Stimulated activated CD4-positive, alpha-beta T cell treated with anti-CD3 and anti-CD28 coated beads, Interleukin-12 subunit alpha, Interleukin-12 subunit beta, amount 100 ng/mL, for 24 hours (primary cell): ENCODE measurements at places on chromosomes 16 and 17.

GRCh38 chr16:76222087-76222486 lies 55.1 kb upstream of the CNTNAP4 start:
- DNase-seq: no peak

GRCh38 chr17:40454613-40454995 lies 11.4 kb downstream of the IGFBP4 start:
- DNase-seq: no peak

DNA sequence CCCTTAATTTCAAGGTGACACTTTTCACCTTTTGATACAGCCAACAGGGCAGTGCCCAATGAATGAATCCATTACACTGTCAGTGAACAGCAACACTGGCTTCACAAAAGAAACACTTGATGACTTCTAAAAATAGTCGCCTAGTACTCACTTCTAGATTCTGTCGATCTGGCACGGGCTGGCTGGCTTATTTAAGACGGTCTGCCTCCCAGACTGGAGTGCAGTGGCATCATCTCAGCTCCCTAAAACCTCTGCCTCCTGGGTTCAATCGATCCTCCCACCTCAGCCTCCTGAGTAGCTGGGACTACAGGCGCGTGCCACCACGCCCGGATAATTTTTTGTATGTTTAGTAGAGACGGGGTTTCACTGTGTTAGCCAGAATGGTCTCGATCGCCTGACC lies 1.9 kb downstream of the NDUFAB1 start:
- DNase-seq: no peak

DNA sequence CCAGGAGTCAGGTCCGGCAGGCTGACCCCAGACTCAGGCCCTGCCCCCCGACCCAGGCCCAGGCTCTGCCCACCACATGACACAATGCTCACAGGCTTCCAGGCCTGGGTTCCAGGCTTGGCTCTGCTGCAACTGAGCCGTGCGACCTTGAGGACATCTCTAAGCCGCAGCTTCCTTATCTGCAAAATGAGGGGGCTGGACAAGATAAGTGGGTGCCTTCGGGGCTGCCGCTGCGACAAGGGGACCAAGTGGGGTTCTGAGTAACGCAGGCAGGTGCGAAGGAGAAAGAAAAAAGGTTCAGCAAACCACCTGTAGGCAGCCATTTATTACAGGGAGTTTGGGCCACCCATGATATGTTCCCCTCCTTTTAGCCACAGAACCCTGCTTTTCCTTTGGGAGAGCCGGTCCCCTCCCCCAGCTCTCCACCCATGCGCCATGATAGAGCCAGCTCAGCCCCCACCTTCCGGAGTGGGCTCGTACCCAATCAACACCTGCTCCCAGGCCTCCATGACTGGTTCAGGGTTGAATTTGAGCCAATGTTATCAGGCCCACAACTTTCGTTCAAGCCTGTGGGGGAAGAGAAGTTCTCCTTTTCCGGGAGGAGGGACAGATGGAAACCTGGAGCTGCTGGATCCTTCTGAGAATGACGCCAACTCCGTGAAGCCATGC lies 38.2 kb downstream of the RTN4RL1 start:
- DNase-seq: no peak

DNA sequence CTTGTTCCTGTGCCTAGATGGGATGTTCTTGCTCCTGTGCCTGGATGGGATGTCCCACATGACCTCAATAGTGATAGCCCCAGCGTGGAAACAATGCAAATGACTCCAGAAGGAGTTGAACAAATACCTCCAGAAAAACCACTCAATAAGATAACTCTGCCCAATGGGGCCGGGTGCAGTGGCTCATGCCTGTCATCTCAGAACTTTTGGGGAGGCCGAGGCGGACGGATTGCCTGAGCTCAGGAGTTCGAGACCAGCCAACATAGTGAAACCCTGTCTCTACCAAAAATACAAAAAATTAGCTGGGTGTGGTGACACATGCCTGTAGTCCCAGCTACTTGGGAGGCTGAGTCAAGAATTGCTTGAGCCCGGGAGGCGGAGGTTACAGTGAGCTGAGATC lies 15.2 kb upstream of the LITAF start:
- DNase-seq: no peak

DNA sequence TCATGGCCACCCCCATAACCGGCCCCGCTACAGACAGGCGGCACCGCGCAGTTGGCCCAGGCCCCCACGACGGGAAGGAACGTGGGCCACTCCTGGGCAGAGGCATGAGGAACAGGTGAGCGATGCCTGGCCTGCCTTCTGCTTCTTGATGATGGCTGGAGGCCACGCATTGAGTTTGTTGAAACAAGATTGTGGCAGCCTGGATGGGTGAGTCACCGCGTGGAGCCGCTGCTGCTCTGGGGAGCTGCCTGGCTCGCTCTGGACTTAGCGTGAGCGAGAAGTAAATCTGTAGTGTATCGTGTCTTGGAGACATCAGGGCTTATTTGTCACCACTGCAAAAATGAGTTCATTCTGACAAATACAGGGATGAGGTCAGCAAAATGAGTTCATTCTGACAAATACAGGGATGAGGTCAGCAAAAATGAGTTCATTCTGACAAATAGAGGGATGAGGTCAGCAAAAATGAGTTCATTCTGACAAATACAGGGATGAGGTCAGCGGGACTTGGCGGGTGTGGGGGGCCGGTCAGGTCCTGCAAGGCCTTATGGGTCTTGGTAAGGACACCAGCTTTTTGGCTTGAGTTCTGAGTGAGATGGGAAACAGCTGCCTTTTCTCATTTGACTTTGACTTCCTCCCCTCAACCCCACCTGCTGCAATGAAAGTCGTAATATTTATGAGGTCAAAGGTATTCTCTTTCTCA lies 93.0 kb downstream of the SEC14L1 start:
- no peak for DNase-seq

GRCh38 chr17:1515640-1516387 lies 598 bp downstream of the INPP5K start:
- no peak for DNase-seq

GRCh38 chr16:86531641-86532525 lies 21.6 kb downstream of the FOXF1 start:
- no peak for DNase-seq

GRCh38 chr17:70878879-70879278 lies 709.5 kb downstream of the KCNJ2 start:
- no peak for DNase-seq

- no peak for DNase-seq
These were observed 1.4 kb downstream of the GAN start for GRCh38 chr16:81316176-81316496.

- no peak for DNase-seq
These were observed 433.9 kb downstream of the KCNJ2 start for GRCh38 chr17:70603226-70603625.

- DNase-seq: no peak
These were observed 67.3 kb downstream of the ZNF423 start for GRCh38 chr16:49788572-49788971.

GRCh38 chr17:44820631-44821212 lies 9.4 kb downstream of the GJC1 start:
- no peak for DNase-seq

- no peak for DNase-seq
These were observed 2.0 kb upstream of the ABR start for GRCh38 chr17:1181753-1182137.

GRCh38 chr17:70604854-70605253 lies 435.5 kb downstream of the KCNJ2 start:
- DNase-seq: no peak

DNA sequence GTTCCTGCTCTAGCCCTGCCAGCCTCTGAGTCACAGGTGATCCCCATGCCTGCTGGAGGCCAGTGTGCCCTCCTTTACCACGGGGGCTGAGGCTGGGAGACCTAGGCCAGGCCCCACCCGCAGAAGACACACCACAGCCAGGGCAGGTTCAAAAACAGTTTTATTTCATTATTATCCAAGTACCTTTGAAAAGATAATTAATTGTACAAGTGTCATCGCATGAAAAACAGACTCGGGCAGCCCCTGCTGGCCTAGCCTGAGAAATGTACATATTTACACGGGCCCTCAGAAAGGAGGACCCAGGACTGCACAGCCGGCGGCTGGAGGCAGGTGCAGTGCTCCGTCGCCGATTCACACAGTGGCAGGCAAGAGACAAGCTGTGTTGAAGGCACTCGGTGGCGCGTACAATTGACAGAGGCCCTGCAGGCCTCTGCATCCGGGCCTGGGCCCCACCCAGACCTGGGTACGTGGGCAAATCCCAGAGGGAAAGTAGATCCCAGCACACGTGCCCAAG lies 4.4 kb downstream of the PDIA2 start:
- DNase-seq: no peak

DNA sequence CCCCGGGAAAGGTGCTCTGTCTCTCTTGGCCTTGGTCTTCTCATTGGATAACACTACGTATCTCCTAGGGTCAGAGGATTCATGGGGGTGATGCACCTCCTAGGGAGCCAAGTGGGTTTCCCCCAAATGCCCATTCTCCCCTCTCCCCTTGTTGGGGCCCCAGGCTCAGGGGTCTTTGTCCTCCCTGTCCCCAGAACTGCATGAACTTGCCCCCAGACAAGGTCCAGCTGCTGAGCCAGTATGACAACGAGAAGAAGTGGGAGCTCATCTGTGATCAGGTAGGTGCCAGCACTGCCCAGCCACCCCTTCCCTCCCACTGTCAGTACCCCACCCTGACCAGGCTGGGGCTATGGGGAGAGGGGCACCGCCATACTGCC lies 8.7 kb downstream of the FMNL1 start:
- DNase-seq: no peak

GRCh38 chr16:426906-427249 lies 1.4 kb downstream of the RAB11FIP3 start:
- no peak for DNase-seq

- DNase-seq: no peak
These were observed 3.0 kb downstream of the NTAN1 start for GRCh38 chr16:15052747-15053476.

GRCh38 chr17:34474706-34475105 lies 104.7 kb upstream of the TMEM132E start:
- DNase-seq: no peak

DNA sequence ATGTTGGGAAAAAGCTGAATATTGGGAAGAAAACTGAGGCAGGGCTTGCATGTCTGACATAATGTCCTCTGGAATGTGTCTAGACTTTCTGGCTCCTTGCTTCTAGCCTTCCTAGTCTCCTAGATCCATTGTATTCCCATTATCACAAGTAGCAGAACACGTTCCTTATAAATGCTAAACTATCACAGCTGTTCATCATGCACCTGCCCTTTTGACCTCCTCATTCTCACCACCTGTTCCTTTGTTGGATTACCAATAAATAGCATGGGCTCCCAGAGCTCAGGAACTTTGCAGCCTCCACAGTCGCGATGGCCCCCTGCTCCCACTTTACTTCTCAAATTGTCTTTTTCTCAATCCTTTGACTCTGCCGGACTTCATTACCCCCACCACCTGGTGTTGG lies 49.7 kb downstream of the ACSM1 start:
- DNase-seq: no peak

DNA sequence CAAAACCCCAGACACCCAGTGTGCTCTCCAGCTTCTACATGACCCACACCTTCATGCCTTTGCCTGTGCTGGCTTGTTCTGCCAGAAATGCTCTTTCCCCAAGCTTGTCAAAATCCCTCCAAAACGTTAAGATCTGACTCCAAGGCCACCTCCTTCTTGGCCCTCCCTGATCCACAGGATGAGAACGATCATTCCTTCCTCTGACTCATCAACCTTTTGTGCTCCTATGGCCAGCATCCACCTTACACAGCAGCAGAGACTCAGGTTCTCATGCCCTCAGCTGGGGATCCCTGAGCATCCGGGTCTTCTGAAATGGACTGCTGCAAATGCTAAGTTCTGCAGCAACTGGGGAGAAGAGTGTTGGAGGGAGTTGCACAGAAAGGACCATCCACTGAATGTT lies 2.9 kb downstream of the ZBTB4 start:
- no peak for DNase-seq

DNA sequence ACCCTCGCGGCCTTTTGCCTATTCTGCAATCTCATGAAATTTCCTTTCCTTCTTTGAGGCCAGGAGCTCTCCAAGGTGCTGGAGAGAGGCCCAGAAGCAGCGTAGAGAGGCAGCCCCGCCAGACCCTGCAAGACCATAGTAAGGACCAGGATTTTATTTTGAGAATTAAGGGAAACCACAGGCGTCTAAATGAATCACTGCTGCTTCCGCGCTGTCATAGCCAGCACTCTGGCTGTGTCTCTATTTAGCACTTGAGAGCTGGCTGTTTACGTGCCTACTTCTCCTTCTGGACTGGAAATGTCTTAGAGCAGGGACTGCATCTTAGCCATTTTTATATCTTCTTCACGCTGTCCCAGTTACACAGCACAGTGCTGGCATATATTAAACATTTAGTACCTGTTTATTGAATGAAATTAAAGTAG lies 37.6 kb upstream of the PIRT start:
- DNase-seq: no peak

DNA sequence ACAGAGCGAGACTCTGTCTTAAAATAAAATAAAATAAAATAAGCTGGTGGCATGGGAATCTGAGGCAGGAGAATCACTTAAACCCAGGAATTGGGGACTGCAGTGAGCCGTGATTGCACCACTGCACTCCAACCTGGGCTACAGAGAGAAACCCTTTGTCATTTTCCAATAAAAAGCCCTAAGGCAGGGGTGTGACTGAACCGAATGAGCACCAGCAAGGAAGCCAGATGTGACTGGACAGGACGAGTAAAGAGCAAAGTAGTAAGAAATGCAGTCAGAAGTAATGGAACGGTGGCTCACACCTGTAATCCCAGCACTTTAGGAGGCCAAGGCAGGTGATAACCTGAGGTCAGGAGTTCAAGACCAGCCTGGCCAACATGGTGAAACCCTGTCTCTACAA lies 3.8 kb upstream of the RPL23 start:
- DNase-seq: no peak

- DNase-seq: no peak
These were observed 91.3 kb upstream of the SEC14L1 start for GRCh38 chr17:77049440-77049839.

GRCh38 chr17:17253406-17253805 lies 16.4 kb upstream of the FLCN start:
- no peak for DNase-seq

GRCh38 chr16:12245088-12245920 lies 268.8 kb downstream of the SNX29 start:
- DNase-seq: no peak

DNA sequence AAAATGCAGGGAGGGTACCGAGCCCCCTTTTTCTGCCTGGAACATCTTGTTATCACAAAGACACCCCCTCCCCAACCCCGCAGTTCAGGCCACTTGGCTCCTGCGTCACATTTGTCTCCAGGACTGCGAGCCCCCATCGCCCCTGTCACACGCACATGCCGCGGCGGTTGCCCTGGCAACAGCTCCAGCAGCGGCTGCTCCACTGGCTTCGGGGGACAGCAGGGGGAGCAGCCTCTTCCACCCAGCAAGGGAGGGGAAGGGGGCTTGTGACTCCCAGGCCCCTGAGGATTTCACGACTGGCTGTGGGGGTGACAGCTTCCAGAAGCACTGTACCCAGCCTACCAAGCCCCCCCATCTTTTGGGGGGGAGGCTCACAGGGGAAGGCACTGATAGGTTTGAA lies 2.6 kb downstream of the BAIAP3 start:
- DNase-seq: no peak

- no peak for DNase-seq
These were observed 1.7 kb downstream of the NFATC3 start for GRCh38 chr16:68086860-68087268.

DNA sequence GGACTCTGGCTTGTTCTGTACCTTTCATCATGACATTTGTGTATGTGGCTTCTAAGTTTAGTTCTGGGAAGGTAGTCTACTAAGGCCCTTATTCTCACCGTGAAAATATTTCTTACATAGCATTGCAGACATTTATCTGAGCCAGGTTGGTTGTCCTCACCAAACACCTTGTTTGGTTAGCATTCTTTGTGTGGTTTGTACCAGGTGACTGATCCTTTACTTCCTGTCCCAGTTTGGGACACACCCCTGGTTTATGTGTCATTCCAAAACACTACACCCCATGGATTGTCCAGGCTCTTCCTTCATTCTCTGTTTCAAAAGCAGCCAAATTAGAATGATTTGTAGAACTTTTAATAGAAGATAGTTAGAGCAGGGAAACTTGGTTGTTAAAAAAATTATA lies 23.2 kb upstream of the DUSP14 start:
- DNase-seq: no peak
